Naive B cell (primary cell): ENCODE measurements at places on chromosomes 16 and 17.
A peak's percentile ranks its signal among the peaks of the same experiment; 100 is the strongest.

DNA sequence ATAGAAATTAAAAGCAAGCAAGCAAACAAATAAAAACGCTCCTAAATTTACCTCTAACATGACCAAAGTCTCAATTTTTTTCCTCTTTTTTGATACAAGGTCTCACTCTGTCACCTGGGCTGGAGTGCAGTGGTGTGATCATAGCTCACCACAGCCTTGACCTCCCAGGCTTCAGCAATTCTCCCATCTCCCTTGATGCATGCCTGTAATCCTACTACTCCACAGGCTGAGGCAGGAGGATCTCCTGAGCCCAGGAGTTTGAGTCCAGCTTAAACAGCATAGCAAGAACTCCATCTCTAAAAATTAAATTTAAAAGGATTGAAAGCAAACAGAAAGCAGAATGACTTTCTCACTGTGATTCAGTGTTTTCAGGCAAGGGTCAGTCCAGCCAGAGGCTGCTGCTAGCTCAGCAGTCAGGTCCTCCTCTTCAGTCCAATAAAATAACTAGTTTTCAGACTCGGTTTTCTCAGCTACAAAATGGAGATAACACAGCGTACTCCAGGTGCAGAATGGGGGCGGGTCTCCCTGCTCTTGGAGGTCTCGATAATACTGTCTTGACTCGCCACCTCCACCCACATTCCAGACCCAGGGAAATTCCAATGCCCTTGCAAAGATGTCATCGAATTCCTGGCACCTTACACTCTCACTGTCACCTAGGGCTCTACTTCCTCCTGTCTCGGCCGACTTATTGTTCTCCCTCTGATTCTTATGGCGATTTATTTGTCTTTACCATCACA is 20.7 kb upstream of the MRTFB start:
- no peaks in the 10 kb centered on the region for H3K4me1 ChIP-seq
- DNase-seq: no peak
- no peak overlapping the region for H3K27ac ChIP-seq
- no peak overlapping the region for H3K4me3 ChIP-seq

DNA sequence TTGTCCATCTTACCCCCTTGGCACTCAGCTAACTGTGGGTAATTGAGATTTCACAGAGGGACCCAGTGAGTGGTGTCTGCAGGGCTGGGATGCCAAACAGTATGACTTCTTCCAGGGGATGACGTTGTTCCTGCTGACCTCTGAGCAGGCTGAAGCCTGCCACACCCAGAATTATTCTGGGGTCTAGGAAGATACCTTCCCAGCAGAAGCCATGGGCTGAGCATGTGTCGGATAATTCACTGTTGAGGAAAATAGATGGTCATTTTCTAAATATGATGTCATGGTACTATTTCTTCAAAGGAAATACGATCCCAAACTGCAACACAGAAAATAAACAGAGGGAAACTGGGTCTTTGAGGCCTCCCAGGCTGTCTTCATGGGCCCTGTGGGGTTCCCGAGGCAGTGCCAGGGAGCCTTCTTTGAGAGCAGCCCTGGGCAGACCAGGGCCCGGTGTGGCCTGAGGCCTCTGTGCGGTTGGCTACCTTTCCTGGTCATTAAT is 17.4 kb downstream of the WNT9B start:
- H3K4me1 ChIP-seq: peaks cover 4% of the 10 kb centered on the region
- H3K27ac ChIP-seq: no peak overlapping the region
- DNase-seq: no peak
- H3K36me3 ChIP-seq: no peaks in the 10 kb centered on the region
- H3K4me3 ChIP-seq: no peak overlapping the region

GRCh38 chr17:58412064-58412703 is 5.2 kb downstream of the RNF43 start:
- no peak for DNase-seq
- H3K4me1 ChIP-seq: peaks cover under 1% of the 10 kb centered on the region
- no peaks in the 10 kb centered on the region for H3K36me3 ChIP-seq
- no peak overlapping the region for H3K27ac ChIP-seq
- no peaks in the 10 kb centered on the region for H3K27me3 ChIP-seq

- no peak for DNase-seq
- no peak overlapping the region for H3K4me3 ChIP-seq
- no peak overlapping the region for H3K27ac ChIP-seq
- H3K36me3 ChIP-seq: no peaks in the 10 kb centered on the region
- H3K27me3 ChIP-seq: peaks cover 46% of the 10 kb centered on the region
Observed at GRCh38 chr17:74569020-74570003, 2.0 kb upstream of the CD300H start.

DNA sequence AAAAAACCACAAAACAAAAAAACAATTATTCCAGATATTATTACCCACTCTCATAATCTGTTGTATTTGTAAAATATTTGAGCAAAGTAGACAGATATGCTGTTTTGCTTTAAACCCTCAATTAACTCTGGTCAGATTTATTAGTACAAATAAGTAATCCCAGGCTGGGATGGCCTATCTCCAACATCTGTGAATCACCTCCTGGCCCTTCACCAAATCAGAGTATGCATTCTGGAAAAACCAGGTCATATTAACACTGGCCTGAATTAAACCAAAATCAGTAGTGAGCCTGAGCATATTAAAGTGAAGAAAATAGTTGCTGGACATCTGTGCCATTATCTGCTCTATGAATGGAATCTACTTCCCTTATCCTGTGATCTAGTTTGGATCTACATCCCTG is 41.0 kb downstream of the STAT3 start:
- H3K27me3 ChIP-seq: no peaks in the 10 kb centered on the region
- no peak overlapping the region for H3K27ac ChIP-seq
- peaks cover 12% of the 10 kb centered on the region for H3K4me1 ChIP-seq
- H3K4me3 ChIP-seq: no peak overlapping the region
- peaks cover 7% of the 10 kb centered on the region for H3K36me3 ChIP-seq

DNA sequence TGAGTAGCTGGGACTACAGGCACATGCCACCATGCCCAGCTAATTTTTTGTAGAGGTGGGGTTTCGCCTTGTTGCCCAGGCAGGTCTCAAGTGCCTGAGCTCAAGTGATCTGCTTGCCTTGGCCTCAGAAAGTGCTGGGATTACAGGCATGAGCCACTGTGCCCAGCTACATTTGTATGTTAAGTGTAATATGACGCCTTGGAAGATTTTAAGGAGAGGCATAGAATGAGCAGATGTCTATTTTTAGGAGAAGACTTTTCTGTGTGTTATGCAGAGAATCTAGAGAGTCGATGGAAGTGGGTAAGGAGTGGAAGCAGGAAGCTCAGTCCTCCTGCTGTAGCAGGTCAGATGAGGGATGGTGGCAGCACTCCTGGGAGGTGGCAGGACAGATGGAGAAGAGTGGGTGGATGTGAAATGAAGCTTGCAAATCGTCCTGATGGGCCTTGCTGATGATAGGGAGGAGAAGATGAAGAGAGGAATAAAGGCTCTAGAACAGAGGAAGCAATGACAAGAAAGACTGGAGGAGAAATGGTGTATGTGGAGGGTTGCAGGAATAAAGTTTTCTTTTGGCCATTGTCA is 125.3 kb downstream of the SHISA6 start:
- no peaks in the 10 kb centered on the region for H3K4me1 ChIP-seq
- DNase-seq: no peak
- no peak overlapping the region for H3K4me3 ChIP-seq
- no peaks in the 10 kb centered on the region for H3K27me3 ChIP-seq

DNA sequence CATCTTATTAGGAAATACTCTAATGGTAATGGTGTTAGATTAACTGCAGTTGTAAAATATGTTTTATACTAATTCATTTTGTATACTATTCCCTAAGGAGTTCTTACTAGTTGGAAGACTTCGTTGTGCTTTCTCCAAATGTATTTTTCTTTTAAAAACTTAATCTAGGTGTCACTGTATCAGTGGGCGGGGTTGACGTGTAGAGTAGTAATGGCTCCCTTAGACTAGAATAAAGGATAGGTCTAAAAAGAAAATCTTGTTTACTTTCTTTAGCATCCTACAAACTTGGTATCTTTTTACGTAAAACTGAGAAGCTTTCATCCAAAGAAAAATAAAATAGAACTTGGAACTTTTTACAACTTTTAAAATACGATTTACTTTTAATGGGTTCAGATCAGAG is 55.0 kb upstream of the MRC2 start:
- no peak for DNase-seq
- H3K4me1 ChIP-seq: peaks cover 11% of the 10 kb centered on the region
- peaks cover 27% of the 10 kb centered on the region for H3K36me3 ChIP-seq
- H3K27ac ChIP-seq: no peak overlapping the region

- peaks cover 15% of the 10 kb centered on the region for H3K4me1 ChIP-seq
- H3K27ac ChIP-seq: peak overlapping the region; percentile 8
- H3K36me3 ChIP-seq: peaks cover 4% of the 10 kb centered on the region
Observed at GRCh38 chr17:28807925-28808634, 34.5 kb downstream of the FAM222B start.

GRCh38 chr16:30896889-30897733 is 697 bp downstream of the CTF1 start:
- H3K4me3 ChIP-seq: peak overlapping the region; percentile 93
- peak overlapping the region; percentile 76 for H3K27ac ChIP-seq
- H3K36me3 ChIP-seq: no peaks in the 10 kb centered on the region
- DNase-seq: peak; percentile 69
- H3K4me1 ChIP-seq: peaks cover 55% of the 10 kb centered on the region

GRCh38 chr16:88719267-88719932 is 13.1 kb downstream of the CTU2 start:
- H3K4me3 ChIP-seq: no peak overlapping the region
- peaks cover 8% of the 10 kb centered on the region for H3K4me1 ChIP-seq
- H3K36me3 ChIP-seq: no peaks in the 10 kb centered on the region
- no peak overlapping the region for H3K27ac ChIP-seq
- no peaks in the 10 kb centered on the region for H3K27me3 ChIP-seq
- no peak for DNase-seq

DNA sequence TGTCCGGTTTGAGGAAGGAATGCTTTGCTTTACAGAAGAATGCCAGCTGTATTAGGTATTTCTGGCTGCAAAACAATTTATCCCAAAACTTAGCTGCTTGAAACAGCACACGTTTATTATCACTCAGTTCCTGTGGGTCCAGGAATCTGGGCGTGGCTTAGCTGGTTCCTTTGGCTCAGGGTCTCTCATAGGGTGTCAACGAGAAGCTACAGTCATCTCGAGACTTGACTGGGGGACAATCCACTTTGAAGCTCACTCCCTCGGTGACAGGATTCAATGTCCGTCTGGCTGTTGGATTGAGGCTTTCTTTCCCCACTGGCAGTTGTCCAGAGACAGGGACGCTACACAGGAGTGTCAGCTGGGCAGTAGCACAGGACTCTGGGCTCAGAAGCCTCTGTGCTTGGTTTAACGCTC is 9.6 kb upstream of the RHBDF2 start:
- H3K4me3 ChIP-seq: no peak overlapping the region
- H3K27ac ChIP-seq: no peak overlapping the region
- peaks cover 17% of the 10 kb centered on the region for H3K4me1 ChIP-seq
- no peaks in the 10 kb centered on the region for H3K36me3 ChIP-seq
- DNase-seq: no peak

DNA sequence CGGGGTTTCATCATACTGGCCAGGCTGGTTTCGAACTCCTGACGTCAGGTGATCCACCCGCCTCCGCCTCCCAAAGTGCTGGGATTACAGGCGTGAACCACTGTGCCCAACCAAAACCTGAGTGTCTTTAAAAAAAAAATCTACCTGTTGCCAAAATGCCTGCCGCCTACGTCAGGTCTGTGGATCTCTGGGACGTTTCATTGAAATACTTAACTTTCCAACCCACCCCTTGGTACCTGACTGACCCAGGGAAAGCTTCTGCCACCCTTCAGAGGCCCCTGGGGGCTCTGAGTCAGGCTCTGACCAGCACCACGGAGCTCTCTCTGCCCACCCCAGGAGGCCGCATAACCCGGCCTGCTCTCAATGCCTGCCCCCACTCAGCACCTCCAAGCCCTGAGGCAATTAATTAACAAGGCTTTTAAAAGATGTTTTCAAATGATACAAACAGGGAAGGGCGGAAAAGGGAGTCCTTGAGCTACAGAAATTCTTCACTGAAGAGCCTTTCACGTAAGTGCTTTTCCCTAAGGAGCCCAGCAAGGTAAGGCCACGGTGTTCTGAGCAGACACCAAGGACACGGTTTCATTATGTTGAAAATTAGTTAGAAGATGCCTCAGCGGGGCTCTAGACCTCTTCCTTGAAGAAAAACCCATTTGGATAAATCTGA is 29.3 kb upstream of the GSG1L start:
- no peak overlapping the region for H3K4me3 ChIP-seq
- H3K27ac ChIP-seq: no peak overlapping the region
- H3K27me3 ChIP-seq: no peaks in the 10 kb centered on the region
- no peak for DNase-seq

GRCh38 chr17:62064029-62064790 is 868 bp downstream of the MED13 start:
- H3K27me3 ChIP-seq: no peaks in the 10 kb centered on the region
- H3K27ac ChIP-seq: peak overlapping the region; percentile 99
- peak overlapping the region; percentile 84 for H3K4me3 ChIP-seq
- H3K36me3 ChIP-seq: peaks cover 8% of the 10 kb centered on the region
- DNase-seq: no peak

GRCh38 chr17:19865021-19865420 is 2.7 kb downstream of the ULK2 start:
- H3K27me3 ChIP-seq: no peaks in the 10 kb centered on the region
- DNase-seq: no peak
- H3K4me3 ChIP-seq: peak overlapping the region; percentile 25
- H3K4me1 ChIP-seq: no peaks in the 10 kb centered on the region
- H3K27ac ChIP-seq: no peak overlapping the region
